SJCRH30 (cell line): ENCODE measurements at places on chromosomes 7 and 10. TPM values are rescaled to one million over a fixed set of nuclear protein-coding genes. Genes with fewer than 3 reads are reported as not detected.

DNA sequence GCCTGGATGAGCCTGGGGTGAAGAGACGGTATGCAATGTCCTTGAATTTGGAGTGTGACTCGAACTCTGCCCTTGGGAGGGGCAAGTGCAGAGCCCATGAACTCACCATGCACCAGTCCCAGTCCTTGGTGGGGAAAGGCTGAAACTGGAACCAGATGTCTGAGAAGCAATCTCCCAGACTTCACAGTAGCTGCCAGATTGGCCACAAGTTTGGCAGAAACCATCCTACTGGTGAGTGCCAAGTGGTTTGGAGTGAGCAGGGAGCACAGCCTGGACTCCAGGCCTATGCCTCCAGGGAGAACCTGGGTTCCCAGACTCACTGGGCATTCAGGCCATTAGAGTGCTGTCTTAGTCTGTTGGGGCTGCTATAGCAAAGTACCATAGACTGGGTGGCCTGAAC, 99.6 kb upstream of the LYZL1 start:
- DNase-seq, result no peak

DNA sequence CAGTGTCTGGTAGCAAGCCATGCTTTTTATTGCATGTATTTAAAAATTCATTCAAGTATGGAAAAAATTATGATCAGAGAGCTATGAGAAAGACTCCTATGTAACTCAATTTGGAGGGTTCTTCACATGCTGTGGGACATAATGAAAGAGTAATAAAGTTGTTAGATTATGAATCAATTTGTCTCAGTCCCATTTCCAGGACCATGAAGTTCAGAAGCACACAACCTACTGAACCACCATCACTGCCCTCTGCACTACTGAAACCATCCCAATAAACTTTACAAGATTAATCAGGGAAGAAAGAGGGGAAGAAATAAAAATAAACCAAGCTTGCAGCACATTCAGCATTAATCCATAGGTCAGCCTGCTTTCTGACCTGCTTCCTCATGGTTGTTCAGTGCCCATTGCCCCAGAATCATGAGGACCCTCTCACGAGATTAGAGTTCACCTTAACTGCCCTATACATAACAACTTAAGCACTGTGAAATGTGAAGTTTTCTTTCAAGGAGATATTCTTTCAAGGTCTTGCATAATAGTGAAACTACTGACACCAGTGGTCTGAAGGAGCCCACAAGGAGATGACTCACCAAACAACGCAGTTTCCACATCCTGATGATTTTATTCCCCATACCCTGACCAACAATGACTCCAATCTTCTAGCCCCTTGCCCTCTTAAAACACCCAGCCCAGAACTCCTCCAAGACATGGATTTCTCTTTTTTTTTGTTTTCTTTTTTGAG, 171.5 kb upstream of the ADCY1 start:
- no peak for DNase-seq

DNA sequence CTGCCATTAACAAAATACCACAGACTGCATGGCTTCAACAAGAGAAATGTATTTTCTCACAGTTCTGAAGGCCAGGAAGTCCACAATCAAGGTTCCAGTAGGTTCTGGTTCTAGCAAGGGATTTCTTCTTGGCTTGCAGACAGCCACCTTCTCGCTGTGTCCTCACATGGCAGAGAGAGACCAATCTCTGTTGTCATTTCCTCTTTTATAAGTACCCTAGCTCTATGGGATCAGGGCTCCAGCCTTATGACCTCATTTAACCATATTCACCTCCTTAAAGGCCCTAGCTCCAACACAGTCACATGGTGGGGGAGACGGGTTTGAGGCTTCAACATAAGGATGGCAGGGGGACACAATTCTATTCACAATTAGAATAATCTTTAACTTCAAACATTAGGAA, 23.6 kb downstream of the ABI1 start:
- no peak for DNase-seq

- no peak for DNase-seq
Measured at GRCh38 chr7:101620991-101621390, 8.1 kb downstream of the MYL10 start.

DNA sequence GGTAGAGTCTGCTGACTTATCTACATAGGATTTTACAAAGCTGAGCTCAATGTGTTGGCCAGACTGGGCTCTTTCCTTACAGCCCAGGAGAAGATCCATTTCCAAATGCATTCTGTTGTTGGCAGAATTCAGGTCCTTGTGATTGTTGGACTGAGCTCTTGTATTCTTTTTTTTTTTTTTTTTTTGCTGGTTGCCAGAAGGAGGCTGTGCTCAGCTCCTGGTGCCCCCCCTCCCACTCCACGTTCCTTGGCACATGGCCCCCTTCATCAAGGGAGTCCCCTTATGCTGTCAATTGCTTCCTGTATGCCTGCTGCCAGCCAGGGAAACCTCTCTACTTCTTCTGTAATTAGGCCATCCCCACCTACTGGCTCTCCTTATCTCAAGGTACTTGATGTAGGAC, 518.1 kb upstream of the AKR1E2 start:
- DNase-seq, result no peak

DNA sequence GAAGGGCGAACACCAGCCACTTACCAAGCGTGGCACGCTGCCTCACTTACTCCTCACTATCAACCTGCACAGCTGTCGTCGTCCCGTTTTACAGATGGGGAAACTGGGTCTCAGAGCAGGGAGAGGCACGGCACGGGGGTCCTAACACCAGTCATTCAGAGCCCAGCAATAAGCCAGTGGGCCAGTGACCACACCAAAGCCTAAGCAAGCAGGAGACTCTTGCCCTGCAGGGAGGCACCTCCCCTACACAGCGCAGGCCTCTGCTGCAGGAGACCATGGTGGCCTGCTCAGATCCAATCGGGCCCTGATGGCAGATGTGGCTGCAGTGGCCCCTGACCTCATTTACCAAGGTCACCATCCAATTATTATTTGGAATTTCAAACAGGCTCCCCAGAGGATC, 4.8 kb downstream of the SLIT1 start:
- DNase-seq, result no peak

DNA sequence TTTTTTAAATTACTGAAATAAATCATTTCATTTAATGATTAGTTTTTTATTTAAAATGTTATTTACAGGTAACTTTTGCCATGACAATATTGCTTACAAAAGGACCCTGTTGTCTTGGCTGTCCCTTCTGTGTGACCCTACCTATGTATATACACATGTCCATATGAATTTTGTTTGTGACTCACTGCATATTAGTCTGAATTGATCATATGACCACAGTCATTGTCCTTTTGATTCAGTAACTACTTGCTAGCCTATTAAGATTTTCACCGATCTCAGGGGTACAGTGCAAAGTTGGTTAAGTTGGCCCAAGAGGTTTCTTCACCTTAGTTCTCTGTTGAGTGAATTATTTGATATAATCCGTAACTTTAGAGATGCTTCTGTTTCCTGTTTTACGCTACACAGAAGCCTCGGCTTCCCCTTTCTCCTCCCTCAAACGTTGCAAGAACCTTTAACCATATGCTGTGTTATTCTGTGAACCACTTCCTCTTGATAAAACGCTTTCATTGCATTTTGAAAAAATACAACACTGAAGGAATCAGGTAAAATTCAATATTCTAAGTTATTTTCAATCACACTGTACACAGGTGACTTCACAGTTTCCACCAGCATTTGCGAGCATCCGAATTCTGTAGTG, 43.9 kb downstream of the APBB1IP start:
- DNase-seq, result no peak

DNA sequence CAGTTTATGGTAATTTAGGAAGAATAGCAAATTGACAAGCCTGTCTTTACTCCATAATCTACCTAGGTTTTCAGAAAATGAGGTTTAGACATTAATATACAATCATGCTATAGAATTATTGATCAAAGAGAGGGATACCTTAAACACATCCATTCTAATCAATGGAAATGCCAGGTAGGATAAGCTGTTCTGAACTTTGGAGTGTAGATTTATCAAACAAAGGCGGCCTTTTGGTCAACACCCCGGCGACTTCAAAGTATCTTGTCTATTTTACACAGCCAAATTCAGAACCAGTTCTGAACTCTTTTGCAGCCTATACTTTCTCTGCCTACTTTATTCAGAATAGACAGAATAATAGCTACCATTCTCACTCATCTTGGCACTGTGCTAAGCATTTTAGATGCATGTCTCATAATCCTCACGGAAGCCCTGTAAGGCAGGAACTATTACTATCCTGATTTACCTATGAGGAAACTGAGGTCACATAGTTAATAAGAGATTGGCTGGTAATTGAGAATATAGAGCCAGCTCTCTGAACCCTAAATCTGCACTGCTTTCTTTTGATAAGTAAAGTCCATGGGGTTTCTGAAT, 641.9 kb upstream of the LRRTM3 start:
- no peak for DNase-seq

- DNase-seq, result no peak
Measured at GRCh38 chr10:111231779-111232178, 154.9 kb downstream of the ADRA2A start.

GRCh38 chr10:50501924-50502452, 121.8 kb downstream of the SGMS1 start:
- no peak for DNase-seq

GRCh38 chr10:133339708-133340380, 3.1 kb upstream of the CALY start:
- DNase-seq, result no peak

- DNase-seq, result no peak
Measured at GRCh38 chr7:18786196-18786727, 290.7 kb downstream of the HDAC9 start.

DNA sequence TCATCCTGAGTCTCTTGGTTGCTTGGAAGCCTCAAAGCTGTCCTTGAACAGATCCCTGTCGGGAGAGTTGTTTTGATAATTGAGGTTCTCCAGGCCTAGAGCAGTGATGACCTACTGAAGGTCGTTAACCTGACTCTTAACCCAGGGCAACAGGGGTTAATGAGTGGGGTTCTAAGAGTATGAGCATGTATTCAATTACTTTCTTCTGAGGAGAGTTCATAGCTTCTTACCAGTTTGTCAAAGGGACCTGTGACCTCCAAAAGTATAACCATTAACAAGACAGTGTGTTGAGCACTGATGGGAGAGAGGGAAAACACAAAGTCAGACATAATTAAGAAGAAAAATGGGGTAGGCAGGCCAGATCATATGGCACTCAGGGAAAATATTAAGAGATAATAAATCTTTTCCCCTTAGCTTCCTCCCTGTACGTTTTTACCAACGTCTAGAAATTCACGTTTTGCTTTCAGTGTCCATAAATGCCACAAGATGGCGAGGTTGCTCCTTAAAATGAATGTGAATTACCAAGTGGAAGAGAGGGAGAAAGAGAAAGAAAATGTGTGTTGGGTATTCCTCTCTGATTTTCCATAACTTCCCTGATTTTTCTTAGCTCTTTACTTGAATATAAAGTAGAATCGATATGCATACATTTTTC, 97.6 kb downstream of the SUGCT start:
- DNase-seq, result peak; percentile 19

Gene CYP2C19
- not detected in 2 replicates for total RNA-seq

Gene H2BK1
- total RNA-seq, result not detected in 2 replicates

Gene CLDN3
- not detected in 2 replicates for total RNA-seq

Gene GDF2
- total RNA-seq, result not detected in 2 replicates

Gene NXPH1
- not detected in 2 replicates for total RNA-seq
